ENCODE measurements at places on chromosomes 16 and 17.

GRCh38 chr16:49744244-49745220 is 111.4 kb downstream of the ZNF423 start:
- no peak for DNase-seq

GRCh38 chr17:21152731-21153130 is 26.0 kb downstream of the DHRS7B start:
- no peak for DNase-seq

GRCh38 chr16:1559446-1559975 is 26.0 kb downstream of the TMEM204 start:
- DNase-seq = no peak

- no peak for DNase-seq
Measured at GRCh38 chr17:76899414-76899813, 31.2 kb downstream of the MGAT5B start.

GRCh38 chr17:81002013-81002384 is 10.4 kb downstream of the CHMP6 start:
- DNase-seq = no peak

GRCh38 chr17:73686961-73687360 is 42.7 kb upstream of the SDK2 start:
- DNase-seq = no peak

DNA sequence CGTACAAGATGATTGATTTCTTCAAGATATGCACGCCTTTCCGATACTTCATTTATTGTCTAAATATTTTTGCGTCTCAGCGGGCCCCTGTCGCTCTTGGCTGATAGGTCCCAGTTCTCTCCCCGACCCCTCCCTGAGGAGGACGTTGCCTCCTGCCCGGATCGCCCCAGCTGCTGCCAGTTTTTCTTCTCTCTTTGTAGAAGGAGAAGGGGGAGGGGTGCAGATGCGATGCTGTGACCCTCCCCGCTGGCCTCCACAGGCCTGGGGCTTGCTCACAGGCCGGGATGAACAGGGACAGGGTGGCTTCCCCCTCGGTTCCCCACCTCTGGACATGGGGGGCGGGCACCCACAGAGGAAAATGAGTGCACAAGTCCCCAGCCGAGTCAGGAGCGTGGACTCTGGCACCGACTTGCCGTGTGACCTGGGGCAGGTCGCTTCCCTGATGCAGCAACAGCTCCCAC is 53.6 kb upstream of the ZC3H18 start:
- DNase-seq = no peak

DNA sequence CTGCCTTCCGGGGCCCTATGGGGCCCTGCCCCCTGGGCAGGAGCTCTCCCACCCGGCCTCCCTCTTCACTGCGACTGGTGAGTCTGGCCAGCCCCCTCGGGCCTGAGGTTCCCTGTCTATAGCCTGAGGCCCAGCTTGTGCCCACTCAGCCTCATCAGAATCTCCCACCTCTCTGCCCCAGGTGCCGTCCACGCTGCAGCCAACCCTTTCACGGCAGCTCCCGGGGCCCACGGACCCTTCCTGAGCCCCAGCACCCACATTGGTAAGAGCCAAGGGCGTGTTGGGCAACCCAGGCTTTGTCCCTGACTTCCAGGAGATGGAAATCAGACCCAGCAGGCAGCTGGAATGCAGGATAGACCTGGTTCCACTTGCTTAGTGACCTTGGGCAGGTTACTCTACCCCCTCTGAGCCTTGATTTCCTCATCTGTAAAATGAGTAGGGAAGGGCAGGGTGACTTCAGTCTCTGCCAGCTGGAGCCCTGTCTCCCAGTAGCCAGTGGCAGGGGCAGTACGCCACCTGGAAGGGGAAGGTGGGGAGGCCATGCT is 9.2 kb downstream of the FBRS start:
- no peak for DNase-seq
